Activated T-helper 17 cell treated with anti-CD3 and anti-CD28 coated beads, Interleukin-2, amount 50 U/mL, for 72 hours (primary cell): ENCODE measurements at places on chromosomes 2 and 18. TPM values are rescaled to one million over a fixed set of nuclear protein-coding genes. Genes with fewer than 3 reads are reported as not detected.

The OSBPL1A gene
- 2.8 TPM for total RNA-seq

The DUSP28 gene
- 3.6 TPM for total RNA-seq

The DSEL gene
- total RNA-seq: 0.50 TPM

The IAH1 gene
- 61.2 TPM for total RNA-seq

The CYTIP gene
- total RNA-seq: 581 TPM

The TMEM17 gene
- total RNA-seq: 0.22 TPM

GRCh38 chr2:113962692-113963480, 73.0 kb downstream of the ACTR3 start:
- no peak overlapping the region for H3K4me3 ChIP-seq
- H3K27me3 ChIP-seq: no peaks in the 10 kb centered on the region
- H3K4me1 ChIP-seq: peaks cover 4% of the 10 kb centered on the region
- peak overlapping the region; percentile 27 for H3K27ac ChIP-seq
- no peak for ATAC-seq

- H3K4me3 ChIP-seq: no peak overlapping the region
- H3K27me3 ChIP-seq: no peaks in the 10 kb centered on the region
- H3K36me3 ChIP-seq: no peaks in the 10 kb centered on the region
Observed at GRCh38 chr18:22293417-22293816, 124.0 kb downstream of the GATA6 start.

GRCh38 chr2:238924796-238925195, 76.9 kb downstream of the TWIST2 start:
- no peak for ATAC-seq
- no peaks in the 10 kb centered on the region for H3K4me1 ChIP-seq
- no peaks in the 10 kb centered on the region for H3K36me3 ChIP-seq
- H3K4me3 ChIP-seq: no peak overlapping the region
- H3K27me3 ChIP-seq: peaks cover 33% of the 10 kb centered on the region

DNA sequence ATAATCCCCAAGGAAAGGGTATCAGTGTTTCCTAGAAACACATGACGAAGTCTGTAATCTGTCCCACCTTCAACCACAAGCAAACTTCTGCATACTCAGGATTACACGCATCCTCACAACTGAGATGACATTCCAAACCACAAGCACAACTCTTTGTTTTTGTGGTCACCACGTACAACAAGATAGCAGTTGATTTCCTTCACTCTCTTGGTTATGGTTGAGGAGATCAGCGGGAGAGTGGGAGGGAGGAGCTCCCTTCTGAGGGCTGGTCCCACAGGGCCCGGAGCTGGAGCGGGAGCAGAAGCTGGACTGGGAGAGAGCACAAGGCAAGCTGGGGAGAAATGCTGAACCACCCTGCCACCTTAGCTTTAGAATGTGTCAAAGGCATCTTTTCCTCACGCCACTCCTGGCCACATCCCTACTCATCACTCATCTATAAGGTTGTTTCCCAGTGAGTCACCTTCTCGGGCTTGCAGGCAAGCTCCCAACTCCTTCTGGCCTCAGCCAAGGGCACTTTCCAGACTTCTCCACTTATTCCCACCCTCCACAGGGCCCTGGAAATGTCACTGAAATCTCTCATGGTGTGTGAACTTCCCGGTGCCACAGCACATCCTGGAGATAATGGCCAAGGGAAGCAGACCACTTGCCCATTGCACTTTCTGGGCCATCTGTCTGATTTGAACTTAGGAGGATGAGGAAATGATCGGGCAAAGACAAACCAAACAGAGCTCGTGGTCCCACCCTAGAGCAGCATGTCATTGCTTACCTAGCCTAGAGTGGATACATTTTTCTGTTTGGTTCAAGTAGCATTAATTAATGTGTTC, 98.9 kb upstream of the LGALSL start:
- H3K4me3 ChIP-seq: no peak overlapping the region
- H3K36me3 ChIP-seq: no peaks in the 10 kb centered on the region
- H3K27ac ChIP-seq: no peak overlapping the region
- H3K4me1 ChIP-seq: peaks cover 19% of the 10 kb centered on the region
- no peak for ATAC-seq
- peaks cover 23% of the 10 kb centered on the region for H3K27me3 ChIP-seq

GRCh38 chr18:26621161-26622026, 73.0 kb upstream of the KCTD1 start:
- peaks cover 4% of the 10 kb centered on the region for H3K4me1 ChIP-seq
- no peak overlapping the region for H3K27ac ChIP-seq
- no peaks in the 10 kb centered on the region for H3K36me3 ChIP-seq
- H3K4me3 ChIP-seq: no peak overlapping the region
- ATAC-seq: no peak

DNA sequence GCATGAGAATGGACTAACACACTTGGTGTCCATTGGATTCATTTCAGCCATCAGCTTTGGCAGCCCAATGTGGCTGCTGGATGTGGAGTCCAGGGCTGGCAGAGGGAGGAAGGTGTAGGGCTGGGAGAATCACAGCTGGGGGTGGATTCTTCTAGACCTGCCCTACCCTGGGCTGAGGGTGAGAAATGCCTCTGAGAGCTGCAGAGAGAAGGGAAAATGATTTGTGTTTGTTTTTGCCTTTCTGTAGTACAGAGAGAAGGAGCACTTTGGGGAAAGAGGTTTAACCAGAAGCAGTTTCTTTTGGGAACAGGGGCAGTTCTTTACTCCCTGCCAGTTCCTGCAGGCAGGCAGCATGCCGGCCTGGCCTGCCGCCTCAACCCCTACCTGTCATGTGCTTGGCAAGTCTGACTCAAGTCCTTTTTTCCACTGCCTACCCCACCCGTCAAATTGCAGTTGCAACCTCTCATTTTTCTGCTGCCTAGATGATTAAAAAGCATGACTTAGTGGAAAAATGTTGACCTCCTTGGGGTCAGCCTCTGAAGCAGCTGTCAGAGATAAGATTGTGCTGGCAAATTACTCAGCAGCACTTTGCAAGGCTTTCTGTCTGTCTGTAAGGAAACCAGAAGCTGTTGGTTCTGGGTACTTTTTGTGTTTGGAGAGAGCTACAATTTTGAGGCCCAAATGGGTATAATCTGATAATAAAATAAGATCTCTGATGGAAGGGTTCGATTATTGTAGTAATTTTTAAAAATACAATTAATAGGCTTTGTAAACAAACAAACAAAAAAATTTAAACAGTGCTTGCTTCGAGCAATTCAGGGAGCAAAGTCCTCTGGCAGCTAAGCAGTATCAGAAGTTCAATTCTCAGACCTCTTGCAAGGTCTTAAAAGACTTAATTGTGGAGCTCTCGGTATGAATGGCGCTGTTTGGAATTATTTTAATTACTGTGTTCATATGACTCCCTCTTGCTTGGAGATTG, 21.7 kb downstream of the LBH start:
- peaks cover 67% of the 10 kb centered on the region for H3K4me1 ChIP-seq
- peak; percentile 87 for ATAC-seq
- H3K27me3 ChIP-seq: no peaks in the 10 kb centered on the region
- H3K36me3 ChIP-seq: peaks cover 99% of the 10 kb centered on the region

- ATAC-seq: no peak
- H3K4me3 ChIP-seq: no peak overlapping the region
- no peak overlapping the region for H3K27ac ChIP-seq
- H3K4me1 ChIP-seq: peaks cover 36% of the 10 kb centered on the region
- H3K27me3 ChIP-seq: no peaks in the 10 kb centered on the region
Observed at GRCh38 chr18:9927392-9928063, 13.7 kb downstream of the VAPA start.

GRCh38 chr2:233474308-233475160, 92.0 kb downstream of the USP40 start:
- no peak overlapping the region for H3K4me3 ChIP-seq
- H3K27ac ChIP-seq: no peak overlapping the region
- no peaks in the 10 kb centered on the region for H3K4me1 ChIP-seq
- no peak for ATAC-seq

GRCh38 chr2:241391892-241392665, 36.0 kb downstream of the FARP2 start:
- peaks cover 16% of the 10 kb centered on the region for H3K4me1 ChIP-seq
- H3K4me3 ChIP-seq: no peak overlapping the region
- H3K36me3 ChIP-seq: peaks cover 17% of the 10 kb centered on the region
- ATAC-seq: no peak
- H3K27ac ChIP-seq: no peak overlapping the region

DNA sequence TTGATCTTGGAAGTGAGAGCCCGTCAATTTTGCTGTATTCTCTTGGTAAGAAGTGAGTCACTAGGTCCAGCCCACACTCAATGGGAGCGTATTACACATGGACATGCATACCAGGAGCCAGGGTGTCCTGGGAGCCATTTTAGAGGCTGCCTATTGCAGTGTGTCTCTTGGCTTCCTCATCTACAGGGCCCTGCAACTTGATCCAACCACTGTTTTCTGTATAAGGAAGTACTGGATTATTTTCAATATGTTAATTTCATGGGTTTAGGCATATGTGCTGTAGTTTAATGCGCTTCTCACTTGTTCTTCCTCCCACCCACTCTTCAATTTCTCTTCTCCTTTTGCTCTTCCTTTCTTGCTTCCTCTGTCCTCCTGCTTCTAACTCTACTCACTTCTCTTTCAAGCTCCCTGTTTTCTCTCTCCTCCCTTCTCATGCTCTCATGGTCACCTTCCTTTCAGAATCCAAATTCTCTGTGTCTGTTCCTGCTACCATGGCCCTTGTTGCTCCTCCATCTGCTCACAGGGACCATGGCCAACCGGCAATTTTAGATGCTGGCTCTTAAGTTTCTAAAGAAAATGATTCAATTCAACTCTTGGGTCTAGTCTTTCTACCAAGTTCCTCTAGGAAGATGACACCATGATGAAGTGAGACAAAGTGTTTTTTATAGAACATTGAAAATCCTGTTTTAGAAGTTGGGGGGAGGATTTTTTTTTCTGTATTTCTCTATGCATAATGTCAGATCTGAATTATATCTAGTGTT, 152.0 kb upstream of the ZEB2 start:
- ATAC-seq: no peak
- no peaks in the 10 kb centered on the region for H3K36me3 ChIP-seq
- no peak overlapping the region for H3K4me3 ChIP-seq
- H3K4me1 ChIP-seq: no peaks in the 10 kb centered on the region
- peaks cover 5% of the 10 kb centered on the region for H3K27me3 ChIP-seq

- no peaks in the 10 kb centered on the region for H3K36me3 ChIP-seq
- ATAC-seq: no peak
- H3K4me3 ChIP-seq: no peak overlapping the region
- no peaks in the 10 kb centered on the region for H3K27me3 ChIP-seq
- H3K4me1 ChIP-seq: no peaks in the 10 kb centered on the region
Observed at GRCh38 chr2:11124760-11125068, 30.6 kb upstream of the SLC66A3 start.

DNA sequence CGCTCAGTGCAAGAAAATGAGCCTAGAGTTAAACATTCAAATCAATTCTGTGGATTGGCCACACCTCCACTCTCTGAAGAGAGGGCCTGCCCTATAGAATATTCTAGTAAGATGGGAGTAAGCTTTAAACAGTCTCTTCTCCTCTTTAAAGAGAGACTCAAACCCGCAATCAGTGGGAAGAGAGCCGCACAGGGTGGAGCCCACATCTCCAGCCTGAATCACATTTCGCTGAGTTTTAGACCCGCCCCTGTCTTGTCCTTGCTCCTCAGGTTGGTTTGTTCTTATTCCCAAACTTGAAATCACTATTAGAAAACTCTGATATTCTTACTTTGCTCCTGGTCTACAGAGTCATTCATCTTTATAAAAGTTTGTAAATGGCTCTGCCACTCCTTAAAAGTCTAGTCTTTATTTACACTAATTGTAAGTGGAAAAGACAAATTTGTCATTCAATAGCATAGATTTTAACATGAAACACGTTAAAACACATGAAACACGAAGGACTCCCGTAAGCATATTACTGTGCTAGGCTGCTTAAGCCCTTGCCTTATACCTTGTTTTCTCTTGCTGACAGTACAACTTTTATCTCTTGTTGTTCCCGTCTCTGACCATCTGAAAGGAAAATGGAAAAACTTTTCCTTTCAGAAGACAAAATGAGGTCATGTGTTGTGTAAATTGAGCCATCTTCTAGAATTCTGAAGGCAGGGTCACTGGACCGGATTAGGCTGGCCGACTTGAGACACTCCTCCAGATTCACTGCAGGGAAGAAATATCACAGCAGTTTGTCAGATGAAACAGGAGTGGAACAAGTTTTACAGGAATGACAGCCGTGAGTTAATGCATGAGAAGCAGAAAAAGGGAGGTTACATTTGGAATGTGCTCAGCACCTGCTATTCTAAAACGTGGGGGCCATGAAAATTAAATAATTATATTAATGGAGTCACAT, 5.6 kb downstream of the DSC1 start:
- ATAC-seq: no peak
- H3K36me3 ChIP-seq: no peaks in the 10 kb centered on the region
- H3K27me3 ChIP-seq: no peaks in the 10 kb centered on the region
- H3K4me3 ChIP-seq: no peak overlapping the region
- H3K27ac ChIP-seq: no peak overlapping the region
- no peaks in the 10 kb centered on the region for H3K4me1 ChIP-seq

GRCh38 chr2:39717067-39717466, 51.4 kb downstream of the TMEM178A start:
- H3K36me3 ChIP-seq: no peaks in the 10 kb centered on the region
- H3K27me3 ChIP-seq: peaks cover 27% of the 10 kb centered on the region
- no peak overlapping the region for H3K4me3 ChIP-seq
- H3K27ac ChIP-seq: no peak overlapping the region

- no peaks in the 10 kb centered on the region for H3K36me3 ChIP-seq
- H3K27me3 ChIP-seq: peaks cover 9% of the 10 kb centered on the region
- H3K4me3 ChIP-seq: no peak overlapping the region
- no peaks in the 10 kb centered on the region for H3K4me1 ChIP-seq
- H3K27ac ChIP-seq: no peak overlapping the region
- ATAC-seq: peak; percentile 86
Observed at GRCh38 chr2:128520791-128521190, 202.1 kb upstream of the HS6ST1 start.
